ENCODE measurements at places on chromosomes 4 and X.

- H3K27me3 ChIP-seq: no peaks in the 10 kb centered on the region
- no peak overlapping the region for H3K27ac ChIP-seq
- DNase-seq: no peak
- H3K36me3 ChIP-seq: no peaks in the 10 kb centered on the region
- H3K4me1 ChIP-seq: no peaks in the 10 kb centered on the region
Measured at GRCh38 chr4:157689476-157689875, 468.9 kb downstream of the GRIA2 start.

DNA sequence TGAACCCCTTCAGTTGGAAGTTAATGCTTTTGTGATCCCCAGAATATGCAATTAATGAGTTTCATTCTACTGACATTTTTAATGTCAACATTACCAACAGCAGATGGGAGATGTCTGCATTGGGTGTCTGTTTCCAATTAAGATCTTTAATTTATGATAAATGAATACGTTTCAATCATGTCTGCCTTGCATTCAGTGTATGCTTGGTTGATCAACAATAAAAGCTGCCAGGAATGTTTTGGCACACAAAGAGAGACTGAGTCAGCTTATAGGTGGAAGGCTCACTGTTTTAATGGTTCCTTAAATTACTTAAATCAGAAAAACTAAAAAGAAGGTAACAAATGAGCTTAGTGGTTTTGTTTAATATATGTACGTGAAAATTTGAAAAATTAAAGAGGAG, 359.9 kb upstream of the CNKSR2 start:
- no peaks in the 10 kb centered on the region for H3K36me3 ChIP-seq
- no peaks in the 10 kb centered on the region for H3K4me1 ChIP-seq
- no peaks in the 10 kb centered on the region for H3K27me3 ChIP-seq
- no peak for DNase-seq

DNA sequence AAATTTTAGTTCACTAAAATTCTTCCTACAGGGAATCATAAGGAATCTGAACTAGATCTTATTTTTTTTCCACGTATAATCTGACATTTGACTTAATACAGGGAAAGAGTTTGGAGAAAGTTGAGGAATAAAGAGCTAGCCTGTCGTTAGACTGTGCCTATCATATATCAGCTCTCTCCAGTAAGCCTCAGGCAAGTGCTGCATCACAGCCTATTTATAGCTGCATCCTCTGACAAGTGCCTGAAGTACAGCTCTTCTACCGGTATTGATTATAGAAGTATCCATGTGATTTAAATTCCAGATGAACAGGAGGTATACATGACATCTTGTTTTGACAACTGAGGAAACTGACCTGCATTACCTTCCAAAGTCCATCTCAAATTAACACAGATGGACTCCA, 248.9 kb downstream of the TLL1 start:
- H3K4me3 ChIP-seq: no peak overlapping the region
- H3K4me1 ChIP-seq: no peaks in the 10 kb centered on the region
- H3K27me3 ChIP-seq: no peaks in the 10 kb centered on the region

DNA sequence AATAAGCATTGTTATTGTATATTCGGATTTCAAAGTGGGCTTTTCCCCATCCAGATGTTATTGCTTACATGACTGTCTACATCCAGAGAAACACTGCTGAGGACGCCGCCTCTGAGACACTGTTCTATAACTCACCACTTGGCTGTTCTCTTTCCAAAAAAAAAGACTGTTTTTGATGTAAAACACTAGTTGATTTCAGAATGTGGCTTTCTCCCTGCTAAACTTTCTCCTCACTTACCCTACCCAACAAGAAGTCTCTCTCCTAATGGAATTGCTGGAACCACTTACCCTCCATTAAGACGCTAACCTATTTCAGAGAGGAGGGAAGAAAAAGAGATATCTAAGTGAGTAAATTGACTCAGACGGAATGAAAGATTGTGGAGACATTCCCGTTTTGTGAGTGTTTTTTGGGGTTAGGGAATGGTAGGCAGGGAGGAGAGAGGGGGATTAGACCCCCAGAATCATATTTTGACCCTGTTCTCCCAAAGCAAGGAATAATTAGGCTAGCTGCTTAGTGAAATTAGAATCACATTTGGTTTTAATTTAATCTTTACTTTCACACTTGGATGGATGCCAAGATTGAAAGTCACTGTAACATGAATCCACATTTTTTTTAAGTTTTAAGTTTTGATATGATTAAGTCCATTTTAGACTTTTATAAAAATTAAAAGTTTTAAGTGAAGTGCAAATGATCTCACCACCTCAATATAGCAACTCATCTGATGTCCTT, 174.9 kb downstream of the CHIC2 start:
- H3K27me3 ChIP-seq: peaks cover 3% of the 10 kb centered on the region
- H3K4me1 ChIP-seq: no peaks in the 10 kb centered on the region
- H3K36me3 ChIP-seq: no peaks in the 10 kb centered on the region
- H3K27ac ChIP-seq: no peak overlapping the region
- DNase-seq: no peak

DNA sequence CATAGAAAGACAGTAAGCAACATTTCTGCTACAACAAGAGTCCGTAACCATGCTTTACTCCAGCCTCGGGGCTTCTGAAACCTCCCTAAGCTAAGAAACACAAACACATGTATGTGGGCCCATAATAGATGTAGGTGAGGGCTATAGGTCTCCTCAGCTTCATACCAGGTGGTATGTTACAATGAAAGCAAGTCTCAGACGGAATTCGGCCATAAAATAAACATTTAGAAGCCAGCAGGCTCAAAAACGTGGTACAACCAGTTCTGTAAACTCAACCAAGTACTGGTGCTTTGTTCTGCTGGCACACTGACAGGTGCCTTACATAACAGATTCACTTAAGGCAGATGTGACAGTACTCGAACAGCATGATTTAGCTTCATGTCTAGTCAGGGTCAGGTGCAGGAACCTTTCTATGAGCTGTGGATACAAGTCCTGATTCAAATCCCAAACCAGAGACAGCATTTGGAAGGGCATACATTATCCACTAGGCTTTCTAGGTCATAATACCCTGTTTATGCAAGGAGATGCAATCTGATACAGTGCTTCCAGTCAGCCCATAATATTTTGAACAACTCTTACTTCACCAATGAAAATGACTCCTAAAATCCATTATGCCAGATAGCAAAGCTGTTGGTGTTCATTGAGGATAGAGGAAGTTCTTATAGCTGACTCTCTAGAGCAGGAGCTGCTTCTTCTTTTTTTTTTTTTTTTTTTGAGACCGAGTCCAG, 113.8 kb upstream of the ENPP6 start:
- no peak overlapping the region for H3K4me3 ChIP-seq
- H3K27me3 ChIP-seq: no peaks in the 10 kb centered on the region
- peaks cover 21% of the 10 kb centered on the region for H3K4me1 ChIP-seq
- no peak for DNase-seq
- H3K27ac ChIP-seq: no peak overlapping the region

GRCh38 chrX:147884958-147885357, 26.8 kb upstream of the FMR1 start:
- no peaks in the 10 kb centered on the region for H3K27me3 ChIP-seq
- H3K36me3 ChIP-seq: no peaks in the 10 kb centered on the region
- no peak overlapping the region for H3K27ac ChIP-seq
- no peaks in the 10 kb centered on the region for H3K4me1 ChIP-seq
- no peak overlapping the region for H3K4me3 ChIP-seq

- no peak for DNase-seq
- peak overlapping the region; percentile 38 for H3K4me3 ChIP-seq
- peaks cover 33% of the 10 kb centered on the region for H3K27me3 ChIP-seq
- H3K27ac ChIP-seq: no peak overlapping the region
Measured at GRCh38 chr4:41257257-41257901, 651 bp downstream of the UCHL1 start.

GRCh38 chr4:70110917-70111316, 43.1 kb upstream of the PRR27 start:
- DNase-seq: no peak
- H3K27me3 ChIP-seq: no peaks in the 10 kb centered on the region
- no peak overlapping the region for H3K27ac ChIP-seq
- no peaks in the 10 kb centered on the region for H3K36me3 ChIP-seq
- H3K4me3 ChIP-seq: no peak overlapping the region
- no peaks in the 10 kb centered on the region for H3K4me1 ChIP-seq

DNA sequence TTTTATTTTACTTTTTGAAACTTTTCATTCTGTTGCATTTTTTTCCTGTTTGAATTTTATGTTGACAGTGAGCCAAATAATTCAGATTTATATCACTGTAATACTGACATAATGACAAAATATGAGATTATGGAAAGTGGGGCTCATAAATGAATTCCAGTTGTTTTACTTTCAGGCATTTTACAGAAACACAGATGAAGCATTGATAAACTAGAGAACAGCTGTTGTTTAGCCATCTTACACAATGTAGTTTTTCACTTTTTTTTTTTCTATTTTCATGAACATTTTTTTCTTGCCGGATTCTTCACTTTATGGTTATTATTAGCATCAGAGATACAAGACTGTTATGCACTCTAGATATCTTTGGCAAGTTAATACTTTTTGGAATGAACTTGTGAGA, 91.7 kb upstream of the PAQR3 start:
- no peaks in the 10 kb centered on the region for H3K36me3 ChIP-seq
- H3K27me3 ChIP-seq: peaks cover 3% of the 10 kb centered on the region
- H3K4me1 ChIP-seq: no peaks in the 10 kb centered on the region
- DNase-seq: no peak

DNA sequence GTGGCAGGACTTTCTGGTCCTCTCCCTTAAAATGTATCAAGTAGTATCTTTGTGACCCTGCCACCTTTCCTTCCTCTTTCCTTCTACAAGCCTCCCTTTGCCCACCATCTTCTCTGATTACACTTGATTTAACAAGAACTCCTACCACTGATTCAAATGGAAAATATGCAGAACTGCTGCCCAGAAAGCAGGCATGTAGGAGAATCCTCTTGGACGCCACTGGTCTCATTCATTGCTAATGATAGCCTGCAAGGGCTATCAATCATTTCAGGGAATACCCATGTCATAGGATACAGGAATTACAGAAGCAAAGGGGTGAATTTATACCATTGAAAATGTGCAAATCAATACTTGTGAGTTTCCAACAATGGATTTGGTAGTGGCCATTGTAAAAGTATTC, 294.6 kb upstream of the NRK start:
- H3K27ac ChIP-seq: no peak overlapping the region
- H3K27me3 ChIP-seq: no peaks in the 10 kb centered on the region
- H3K4me1 ChIP-seq: peaks cover 5% of the 10 kb centered on the region

DNA sequence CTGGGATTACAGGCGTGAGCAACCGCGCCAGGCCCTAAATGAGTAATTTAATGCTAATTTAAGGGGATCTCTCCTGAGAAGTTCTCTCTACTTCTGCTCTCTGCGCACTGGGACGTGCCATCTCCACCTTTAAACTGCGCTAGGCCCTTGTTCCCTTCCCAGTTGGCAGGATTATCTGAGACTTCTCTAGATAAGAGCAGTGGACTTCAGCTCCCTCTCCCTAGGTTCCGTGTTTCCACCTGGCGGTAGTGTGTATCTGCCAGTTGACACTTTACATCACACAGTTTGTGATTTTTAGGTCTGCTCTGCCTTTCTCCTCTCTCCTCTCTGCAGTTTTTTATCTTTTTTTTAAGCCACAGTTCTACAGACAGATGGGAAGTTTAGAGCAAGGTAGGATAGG, 40.2 kb downstream of the ARHGAP10 start:
- no peaks in the 10 kb centered on the region for H3K27me3 ChIP-seq
- H3K27ac ChIP-seq: peak overlapping the region; percentile 97
- no peaks in the 10 kb centered on the region for H3K36me3 ChIP-seq
- peak overlapping the region; percentile 60 for H3K4me3 ChIP-seq
- H3K4me1 ChIP-seq: peaks cover 59% of the 10 kb centered on the region

DNA sequence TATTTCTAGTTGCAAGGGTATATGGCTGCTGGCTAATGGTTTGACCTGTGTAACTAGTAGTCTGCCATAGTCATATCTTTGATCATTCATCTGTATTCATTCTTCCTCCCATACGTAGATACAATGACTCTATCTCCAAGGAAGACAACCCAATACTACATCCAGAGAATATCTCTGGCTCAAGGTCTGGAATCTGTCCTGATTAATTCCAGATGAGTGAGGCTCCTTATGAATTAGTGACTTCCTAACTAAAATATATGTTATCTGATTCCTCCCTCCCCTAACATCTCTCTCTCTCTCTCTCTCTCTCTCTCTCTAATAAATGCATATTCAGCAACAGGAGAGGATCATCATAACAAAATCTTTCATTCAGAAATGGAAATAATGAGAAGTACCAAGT, 641.5 kb downstream of the FAT4 start:
- DNase-seq: no peak
- no peaks in the 10 kb centered on the region for H3K4me1 ChIP-seq
- H3K36me3 ChIP-seq: no peaks in the 10 kb centered on the region

DNA sequence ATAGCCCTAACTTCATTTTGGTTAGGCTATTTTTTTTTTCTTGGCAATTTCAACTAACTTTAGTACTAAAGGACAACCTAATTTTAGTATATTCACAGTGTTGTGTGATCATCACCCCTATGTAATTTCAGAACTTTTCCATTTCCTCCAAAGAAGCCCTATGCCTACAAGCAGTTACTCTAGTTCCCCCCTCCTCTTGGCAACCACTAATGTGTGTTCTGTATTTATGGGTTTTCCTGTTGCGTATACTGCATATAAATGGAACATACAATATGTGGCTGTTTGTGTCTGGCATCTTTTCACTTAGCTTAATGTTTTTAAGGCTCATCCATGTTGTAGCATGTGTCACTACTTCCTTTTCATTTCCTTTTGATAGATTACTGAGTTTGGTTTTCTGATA, 57.6 kb downstream of the N4BP2 start:
- DNase-seq: no peak
- H3K27me3 ChIP-seq: no peaks in the 10 kb centered on the region
- H3K4me1 ChIP-seq: no peaks in the 10 kb centered on the region
- no peak overlapping the region for H3K4me3 ChIP-seq
- H3K36me3 ChIP-seq: no peaks in the 10 kb centered on the region

GRCh38 chrX:19829814-19830213, 57.6 kb downstream of the SH3KBP1 start:
- H3K27ac ChIP-seq: no peak overlapping the region
- no peaks in the 10 kb centered on the region for H3K36me3 ChIP-seq
- no peaks in the 10 kb centered on the region for H3K27me3 ChIP-seq
- DNase-seq: no peak
- no peaks in the 10 kb centered on the region for H3K4me1 ChIP-seq
